Subcutaneous adipose tissue (tissue), 4 donors: ENCODE measurements at places on chromosomes 2 and 18. TPM values are rescaled to one million over a fixed set of nuclear protein-coding genes. Genes with fewer than 3 reads are reported as not detected.

CYP1B1 gene
- total RNA-seq, result 104 TPM

LHCGR gene
- 2.7 TPM for total RNA-seq

FOXI3 gene
- not detected for total RNA-seq

TBC1D8 gene
- 30.8 TPM for total RNA-seq

CDH20 gene
- total RNA-seq, result not detected
